ENCODE measurements at places on chromosomes 7 and 10.

DNA sequence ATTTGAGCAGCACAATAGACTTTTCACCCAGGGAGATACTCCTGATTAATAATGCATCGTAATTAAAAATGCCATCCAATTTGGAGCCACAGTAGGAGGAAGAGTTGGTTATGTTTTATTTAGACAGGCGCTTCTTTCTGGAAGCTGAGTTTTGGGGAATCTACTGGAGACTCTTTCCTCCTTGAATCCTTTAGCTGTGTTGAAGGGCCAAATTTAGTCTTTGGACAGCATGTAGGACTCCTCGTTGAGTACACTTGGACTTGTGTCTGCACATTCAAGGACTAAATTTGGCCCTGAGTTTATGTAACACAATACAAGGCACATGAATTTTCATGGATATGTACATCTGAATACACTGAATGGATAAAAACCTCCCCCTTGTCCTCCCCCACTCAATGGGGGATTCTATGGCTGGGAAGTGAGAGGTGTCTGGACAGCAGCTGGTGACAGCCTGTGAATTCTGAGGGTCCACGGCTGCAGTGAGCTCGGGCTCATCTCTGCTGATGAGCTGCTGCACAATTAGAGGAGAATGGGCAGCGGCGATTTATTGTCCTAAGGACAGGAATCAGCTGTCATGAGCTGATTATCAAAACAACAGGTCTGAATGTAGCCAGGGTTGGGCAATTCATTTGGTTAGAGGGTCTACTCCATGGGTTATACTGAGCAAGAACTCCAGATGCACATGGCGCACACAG lies 95.2 kb downstream of the PRTFDC1 start:
- DNase-seq, result no peak

DNA sequence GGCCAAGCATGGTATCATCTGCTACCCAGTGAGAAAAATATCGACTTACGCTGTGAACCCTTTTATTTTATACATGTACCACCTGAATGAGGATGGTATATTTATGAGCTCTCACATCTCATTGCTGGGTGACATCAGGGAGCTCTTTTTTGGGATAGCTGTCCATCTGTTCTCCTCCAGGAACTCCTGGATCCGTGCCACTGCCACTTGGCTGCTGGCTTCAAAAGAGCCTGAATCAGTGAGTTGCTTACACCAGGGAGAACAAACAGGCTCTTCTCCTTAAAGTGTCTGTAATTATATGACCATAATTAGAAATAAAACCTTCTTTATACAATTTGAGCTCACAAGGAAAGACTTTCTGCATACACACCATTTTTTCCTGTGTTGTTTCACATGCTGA lies 106.2 kb downstream of the KAT6B start:
- no peak for DNase-seq

DNA sequence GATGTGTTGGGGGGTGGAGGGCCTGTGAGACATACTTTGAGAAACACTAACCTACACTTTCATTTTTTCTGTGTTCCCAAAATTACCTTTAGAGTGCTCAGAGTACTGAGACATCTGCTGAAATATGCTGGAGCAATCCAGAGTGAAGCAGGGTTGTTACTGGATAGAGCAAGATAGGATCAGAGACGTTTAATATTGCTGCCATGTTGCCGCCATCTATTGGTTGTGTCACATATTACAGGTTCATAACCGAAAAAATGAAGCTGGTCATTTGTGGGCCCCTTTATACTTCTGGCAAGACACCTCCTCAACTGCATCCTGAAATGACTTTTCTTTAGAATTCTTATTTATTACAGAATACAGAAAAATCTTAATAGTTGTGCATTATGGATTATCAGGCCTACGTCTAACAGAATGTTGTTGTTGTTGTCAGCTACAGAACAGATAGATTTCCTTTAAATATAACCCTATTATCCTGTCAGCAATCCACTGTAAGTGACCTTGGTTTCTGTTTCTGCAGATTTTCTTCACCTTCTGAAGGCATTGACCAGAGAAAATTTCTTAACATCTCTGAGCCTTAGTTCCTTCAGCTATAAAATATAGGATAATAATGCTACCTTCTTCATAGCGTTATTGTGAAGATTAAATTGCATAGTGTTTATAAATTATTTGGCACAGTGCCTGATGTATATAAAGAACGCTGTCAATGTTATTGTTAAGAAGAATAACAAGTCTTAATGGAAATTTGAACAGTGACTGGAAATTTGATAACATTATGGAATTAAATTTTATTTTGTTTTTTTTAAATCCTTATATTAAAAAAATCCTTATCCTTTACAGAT lies 16.2 kb upstream of the DLD start:
- no peak for DNase-seq

DNA sequence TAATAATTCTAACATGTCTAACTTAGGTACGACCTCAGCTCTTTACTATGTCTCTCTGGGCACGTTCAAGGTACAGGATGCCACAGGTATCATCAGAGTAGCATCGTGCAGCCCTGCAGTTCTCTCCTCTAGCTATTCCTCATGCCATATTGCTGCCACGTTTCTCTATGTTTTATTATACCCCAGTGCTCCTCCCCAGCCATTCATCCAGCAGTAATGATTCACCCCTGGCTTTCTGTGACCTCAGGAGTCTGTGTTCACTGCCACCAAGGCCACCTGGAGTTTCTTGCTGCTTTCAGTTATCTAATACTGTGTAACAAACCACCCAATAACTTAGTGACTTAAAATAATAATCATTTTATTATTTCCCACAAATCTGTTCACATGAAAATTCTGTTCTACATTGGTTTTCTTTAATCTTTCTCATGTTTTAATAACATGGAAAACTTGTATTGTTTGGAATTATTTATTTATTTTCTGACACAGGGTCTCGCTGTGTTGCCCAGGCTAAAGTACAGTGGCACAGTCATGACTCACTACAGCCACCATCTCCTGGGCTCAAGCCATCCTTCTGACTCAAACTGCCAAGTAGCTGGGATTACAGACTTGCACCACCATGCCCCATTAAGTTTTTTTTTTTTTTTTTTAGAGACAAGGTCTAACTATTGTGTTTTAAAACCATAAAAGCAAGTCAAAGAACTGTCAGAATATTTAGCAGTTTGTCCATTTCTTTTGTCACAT lies 21.8 kb downstream of the REEP3 start:
- no peak for DNase-seq

DNA sequence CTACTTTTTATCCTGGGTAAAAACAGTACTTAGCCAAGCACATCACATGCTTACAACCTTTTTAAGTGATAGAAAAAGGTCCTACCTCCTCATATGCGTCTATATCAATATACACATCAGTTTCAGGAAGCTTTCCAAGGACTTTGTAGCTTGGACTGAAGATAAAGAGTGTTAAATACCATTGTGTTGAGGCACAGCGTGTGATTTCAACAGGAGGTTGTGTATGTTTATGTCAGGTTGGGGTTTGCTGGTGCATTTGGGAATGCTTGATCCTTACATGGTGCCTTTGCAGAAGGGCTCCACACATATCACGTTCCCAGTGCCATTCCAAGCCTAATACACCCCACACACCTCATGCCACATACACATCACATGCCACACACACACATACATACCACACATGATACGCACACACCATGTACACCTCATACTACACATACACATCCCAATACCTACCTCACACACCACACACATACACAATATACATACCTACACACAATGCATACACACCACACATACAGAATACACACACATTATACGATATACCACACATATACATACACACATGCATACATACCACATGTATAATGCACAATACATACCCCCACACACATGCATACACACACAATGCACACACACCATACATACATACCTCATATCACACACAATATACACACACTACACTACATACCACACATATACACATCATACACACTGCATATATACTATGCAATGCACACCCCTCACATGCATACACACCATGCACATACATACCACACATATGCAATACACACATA lies 33.1 kb downstream of the PSMC2 start:
- no peak for DNase-seq

- no peak for DNase-seq
Measured at GRCh38 chr10:3679950-3680629, 104.9 kb downstream of the KLF6 start.

- DNase-seq, result no peak
Measured at GRCh38 chr10:128081222-128081621, 45.0 kb downstream of the MKI67 start.

DNA sequence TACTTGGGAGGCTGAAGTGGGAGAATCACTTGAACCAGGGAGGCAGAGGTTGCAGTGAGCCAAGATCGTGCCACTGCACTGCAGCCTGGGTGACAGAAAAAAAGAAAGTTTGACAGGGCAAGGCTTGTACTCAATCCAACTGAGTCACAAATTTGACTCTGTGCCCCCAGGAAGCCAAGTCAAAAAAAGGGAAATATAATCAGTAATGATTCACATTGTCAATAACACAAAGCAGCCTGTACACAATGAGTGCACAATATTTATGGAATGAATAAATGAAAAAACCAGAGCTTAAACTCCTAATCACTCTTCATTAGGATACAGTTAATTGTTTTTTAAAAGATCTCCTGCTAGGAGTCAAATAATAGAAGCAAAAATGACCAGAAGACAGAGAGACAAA lies 6.4 kb downstream of the NAPEPLD start:
- no peak for DNase-seq

DNA sequence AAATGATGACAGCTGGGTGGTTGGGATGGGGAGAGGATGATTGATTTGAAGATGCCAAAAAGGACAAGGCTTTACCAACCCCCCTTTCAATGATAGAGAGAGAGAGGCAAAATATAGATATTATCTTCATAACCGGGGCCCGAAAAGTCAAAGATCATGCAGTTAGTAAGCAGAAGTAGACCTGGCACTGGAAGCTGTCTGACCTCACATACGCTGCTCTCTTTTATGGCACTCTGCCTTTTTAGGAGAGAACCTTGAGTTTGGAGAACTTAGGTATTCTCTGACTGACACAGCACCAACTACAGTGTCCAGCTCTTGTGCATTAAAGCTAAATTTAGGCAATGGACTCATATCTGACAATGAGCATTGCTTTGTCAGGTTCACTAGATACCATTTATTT lies 30.7 kb downstream of the CNNM2 start:
- DNase-seq, result no peak

GRCh38 chr7:110142939-110143526 lies 947.9 kb upstream of the LRRN3 start:
- no peak for DNase-seq

DNA sequence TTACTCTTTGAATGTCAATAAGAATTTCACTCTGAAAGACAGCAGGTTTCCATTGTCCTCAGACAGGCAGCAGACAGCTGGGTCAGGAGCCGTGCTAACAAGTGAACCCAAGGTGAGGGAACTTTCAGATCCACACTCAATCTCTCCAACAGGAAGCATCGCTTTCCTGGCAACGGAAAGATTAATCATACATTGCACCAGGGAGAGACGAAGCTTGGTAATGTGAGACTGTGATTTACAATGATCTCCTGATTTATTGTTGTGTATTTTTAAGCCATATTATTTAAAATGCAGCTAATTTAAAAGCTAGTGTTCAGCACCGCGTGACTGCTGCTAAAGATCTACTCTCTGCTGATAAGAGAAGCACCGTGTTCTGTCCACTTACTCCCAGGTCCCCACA lies 17.5 kb upstream of the NOM1 start:
- no peak for DNase-seq

- no peak for DNase-seq
Measured at GRCh38 chr7:132351954-132352499, 224.2 kb downstream of the PLXNA4 start.

GRCh38 chr7:67766906-67767410 lies 770.3 kb downstream of the TYW1 start:
- DNase-seq, result no peak

DNA sequence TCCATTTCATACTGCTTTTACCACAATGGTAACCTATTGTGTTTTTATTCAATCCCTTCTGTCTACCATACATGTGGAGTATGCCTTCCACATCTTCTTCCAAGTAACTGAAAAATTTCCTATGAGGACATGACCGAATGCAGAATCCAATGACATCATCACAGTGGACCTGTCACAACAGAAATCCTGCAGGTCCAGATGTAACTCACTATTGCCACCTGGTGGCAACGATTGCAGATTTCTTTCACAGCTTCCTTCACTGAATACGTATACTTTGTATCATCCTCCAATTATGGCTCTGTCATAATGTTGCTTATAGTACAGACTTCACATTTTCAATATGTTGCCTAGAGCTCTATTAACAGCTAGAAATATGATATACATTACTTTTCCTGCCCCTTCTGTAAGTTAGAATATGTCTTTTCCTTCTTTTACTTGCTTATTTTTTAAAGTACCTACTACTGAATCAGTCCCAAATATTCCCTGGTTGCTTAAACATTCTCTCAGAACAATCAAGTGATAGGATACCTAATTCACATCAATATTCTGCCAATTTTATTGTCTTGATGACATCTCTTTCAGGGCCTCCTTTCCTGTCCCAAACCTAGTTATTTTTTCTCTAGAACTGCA lies 45.4 kb downstream of the SLC13A1 start:
- DNase-seq, result no peak

DNA sequence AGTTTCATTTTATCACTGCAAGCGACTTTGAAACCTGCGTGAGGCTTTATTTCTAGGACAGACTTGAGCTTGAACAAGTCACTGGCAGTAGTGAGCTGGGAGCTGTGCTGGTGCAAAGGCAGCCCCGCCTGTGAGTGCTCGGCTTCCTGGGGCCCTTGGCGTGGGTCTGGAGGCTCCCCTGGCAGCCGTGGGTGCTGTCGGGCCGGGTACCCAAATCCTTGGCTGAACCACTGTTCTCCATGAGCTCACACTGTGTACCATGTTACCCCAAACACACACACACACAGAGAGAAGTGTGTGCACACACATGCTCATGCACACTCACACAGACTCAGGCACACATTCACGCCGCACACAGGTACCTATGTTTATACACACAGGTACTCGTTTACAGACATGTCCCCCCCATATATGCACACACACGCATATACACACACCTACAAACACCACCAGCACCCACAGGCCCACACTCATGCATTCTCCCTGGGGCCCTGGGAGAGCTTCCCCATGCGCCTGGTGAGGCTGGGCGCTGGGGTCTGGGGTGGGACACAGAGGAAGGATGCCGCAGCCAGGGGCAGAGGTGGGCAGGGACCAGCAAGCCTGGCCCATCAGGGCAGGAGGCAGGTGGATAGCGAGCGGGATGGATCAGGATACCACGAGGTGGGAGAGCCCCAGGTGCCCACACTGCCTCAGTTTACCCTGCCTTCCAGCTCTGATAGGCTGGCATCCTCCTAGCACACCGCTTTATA lies 158.8 kb downstream of the ADARB2 start:
- DNase-seq, result no peak

GRCh38 chr10:7700577-7701125 lies 2.5 kb upstream of the ITIH2 start:
- no peak for DNase-seq

DNA sequence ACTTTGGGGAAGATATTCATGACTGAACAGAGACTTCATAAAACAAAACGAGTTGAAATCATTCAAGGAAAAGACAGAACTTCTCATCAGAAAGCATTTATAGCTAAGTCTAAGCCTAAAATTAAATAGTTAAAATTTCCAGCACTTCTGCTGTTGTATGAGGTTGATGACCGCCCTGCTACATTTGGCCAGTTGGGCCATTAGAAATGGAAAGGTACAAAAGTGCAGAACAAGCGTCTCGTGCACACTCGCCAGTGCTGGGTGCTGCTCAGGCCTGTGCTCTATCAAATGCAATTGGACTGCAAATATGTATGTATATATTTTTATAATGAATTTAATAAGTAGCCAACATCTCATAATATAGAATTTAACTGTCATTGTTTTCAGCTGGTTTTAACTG lies 34.4 kb upstream of the RNF32 start:
- no peak for DNase-seq
